ENCODE measurements at places on chromosomes 12 and 14.

GRCh38 chr14:69479696-69480095, 4.8 kb upstream of the PLEKHD1 start:
- DNase-seq = no peak

DNA sequence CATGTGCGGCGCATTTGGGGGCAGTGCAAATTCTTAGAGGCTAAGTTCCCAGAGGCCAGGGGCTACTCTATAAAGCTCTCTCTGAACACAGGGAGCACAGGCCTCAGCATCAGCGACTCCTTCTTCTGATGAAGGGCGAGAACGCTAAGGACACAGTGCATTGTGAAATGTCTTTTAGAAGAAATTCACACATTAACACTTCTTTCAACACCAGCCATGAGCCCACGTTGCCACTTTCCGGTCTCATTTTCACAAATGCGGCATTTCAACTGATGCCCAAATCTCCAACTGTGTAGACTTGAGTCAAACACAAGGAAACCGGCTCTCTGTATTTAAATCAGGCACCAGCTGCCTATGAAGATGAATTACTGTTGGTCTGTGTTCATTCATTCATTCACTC, 162.0 kb downstream of the FOXN3 start:
- no peak for DNase-seq

- DNase-seq = no peak
Observed at GRCh38 chr12:19052689-19053088, 76.8 kb upstream of the PLEKHA5 start.

DNA sequence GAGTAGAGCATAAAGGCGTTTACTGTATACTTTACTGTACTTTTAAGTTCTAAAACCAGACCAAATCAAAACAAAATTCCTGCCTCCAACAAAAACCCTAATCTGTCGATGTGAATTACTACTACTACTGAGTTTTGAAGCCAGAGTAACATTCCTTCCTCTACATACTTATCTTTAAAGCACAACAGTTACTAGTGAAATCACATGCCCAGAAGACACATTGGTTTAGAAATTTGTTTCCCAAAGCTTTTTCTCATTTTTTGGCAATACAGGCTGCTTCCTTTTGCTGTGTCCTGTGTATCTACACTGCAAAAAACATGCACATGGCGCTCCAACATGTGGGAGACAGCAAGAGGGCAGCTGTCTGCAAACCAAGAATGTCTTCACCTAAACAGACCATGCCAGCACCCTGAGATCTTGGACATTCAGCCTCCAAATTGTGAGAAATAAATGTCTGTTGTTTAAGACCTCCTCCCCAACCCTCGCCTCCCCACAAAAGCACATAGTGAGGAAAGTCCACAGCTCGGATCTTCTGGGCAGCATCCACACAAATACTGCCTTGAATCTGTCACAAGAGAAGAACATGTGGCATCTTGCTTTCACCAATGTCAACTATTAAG, 21.1 kb downstream of the SETD3 start:
- no peak for DNase-seq

GRCh38 chr14:99627510-99628381, 17.2 kb upstream of the HHIPL1 start:
- DNase-seq = no peak

DNA sequence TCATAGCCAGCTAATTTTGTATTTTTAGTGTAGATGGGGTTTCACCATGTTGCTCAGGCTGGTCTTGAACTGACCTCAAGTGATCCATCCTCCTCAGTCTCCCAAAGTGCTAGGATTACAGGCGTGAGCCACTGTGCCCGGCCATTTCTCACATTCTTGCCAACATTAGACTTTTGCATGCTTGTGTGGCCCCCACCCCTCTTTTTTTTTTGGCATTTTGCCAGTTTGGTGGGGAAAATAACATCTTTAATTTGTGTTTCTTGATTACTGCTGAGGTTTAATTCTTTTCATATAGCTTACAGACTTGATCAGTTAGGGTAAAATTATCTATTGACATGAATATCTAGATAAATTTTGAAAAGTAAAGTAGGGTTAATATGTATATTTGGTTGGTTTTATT, 3.8 kb downstream of the CCT2 start:
- DNase-seq = no peak

DNA sequence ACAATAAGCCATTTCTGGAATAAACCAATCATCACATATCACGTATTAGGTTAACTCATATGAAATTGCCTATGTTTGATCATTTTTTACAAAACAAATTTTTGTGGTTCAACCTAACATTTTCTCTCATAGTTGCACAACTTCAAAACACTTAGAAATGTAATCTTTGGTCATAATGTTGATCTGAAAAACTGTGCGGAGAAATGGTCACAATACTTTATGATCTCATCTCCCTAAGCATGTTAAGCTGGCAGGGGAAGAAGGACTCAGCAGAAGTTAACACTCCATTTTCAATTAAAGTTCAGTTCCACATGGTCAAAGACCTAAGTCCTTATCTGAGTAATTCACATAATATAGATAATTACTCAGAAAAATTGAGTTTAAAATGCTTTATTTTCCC, 194.8 kb downstream of the CAPZA3 start:
- DNase-seq = no peak

- DNase-seq = no peak
Observed at GRCh38 chr12:99136516-99136915, 491.4 kb downstream of the APAF1 start.

DNA sequence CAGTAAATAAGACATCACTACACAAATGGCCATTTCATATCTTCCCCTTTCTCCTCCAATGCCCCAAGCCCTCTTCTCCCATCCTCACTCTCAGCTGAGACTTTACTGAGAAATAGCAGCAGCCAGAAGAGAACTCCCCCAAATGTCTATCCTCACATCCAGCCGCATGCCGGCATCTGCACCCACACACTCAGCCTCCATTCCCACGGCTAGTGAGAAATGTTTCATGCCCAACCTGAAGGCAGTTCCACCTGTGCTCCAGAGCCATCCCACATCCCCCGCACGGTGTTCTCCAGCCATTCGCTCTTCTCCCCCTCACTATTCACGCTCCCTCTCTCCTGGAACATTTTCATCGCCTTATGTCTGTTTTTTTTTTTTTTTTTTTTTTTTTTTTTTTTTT, 208.7 kb upstream of the DIO3 start:
- no peak for DNase-seq

DNA sequence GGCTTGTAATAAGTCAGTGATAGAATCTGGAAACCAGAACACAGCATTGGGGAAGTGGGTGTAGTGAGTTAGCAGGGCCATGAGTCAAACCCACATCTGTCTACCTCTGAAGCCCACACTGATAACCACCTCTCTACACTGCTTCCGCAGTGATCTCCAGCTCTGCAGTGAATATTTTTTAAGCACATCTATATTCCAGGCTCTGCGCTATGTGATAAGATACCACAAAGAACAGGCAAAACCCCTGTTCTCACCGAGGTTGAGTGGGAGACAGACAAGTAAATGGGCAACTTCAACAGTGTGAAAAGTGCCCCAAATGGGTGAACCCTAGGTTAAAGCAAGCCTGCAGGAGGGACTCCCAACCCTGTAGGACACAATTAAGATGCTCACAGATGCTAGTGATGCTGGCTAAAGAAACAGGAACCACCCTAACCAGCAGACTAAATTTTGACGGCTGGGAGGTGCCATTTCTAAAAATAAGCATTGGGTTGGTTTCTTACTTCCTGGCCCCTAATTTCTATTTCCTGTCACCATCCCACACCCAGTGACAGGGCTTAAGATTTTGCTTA, 375.0 kb downstream of the DPF3 start:
- DNase-seq = no peak

GRCh38 chr14:89540830-89541470, 123.9 kb upstream of the FOXN3 start:
- no peak for DNase-seq

- DNase-seq = no peak
Observed at GRCh38 chr12:77204083-77204482, 138.7 kb upstream of the E2F7 start.

GRCh38 chr12:64700532-64700931, 58.7 kb downstream of the GNS start:
- DNase-seq = no peak

GRCh38 chr14:89672636-89673511, 255.8 kb upstream of the FOXN3 start:
- no peak for DNase-seq

DNA sequence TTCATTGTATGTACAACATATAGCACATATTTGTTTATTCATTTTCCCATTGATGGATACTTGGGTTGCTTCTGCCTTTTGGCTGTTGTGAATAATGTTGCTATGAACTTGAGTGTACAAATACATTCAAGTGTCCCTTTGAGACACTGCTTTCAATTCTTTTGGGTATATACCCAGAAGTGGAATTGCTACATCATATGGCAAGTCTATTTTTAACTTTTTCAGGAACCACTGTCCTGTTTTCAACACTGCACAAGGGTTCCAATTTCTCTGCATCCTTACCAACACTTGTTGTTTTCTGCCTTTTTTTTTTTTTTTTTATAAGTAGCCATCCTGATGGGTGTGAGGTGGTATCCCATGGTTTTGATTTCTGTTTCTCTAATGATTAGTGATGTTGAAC, 15.9 kb downstream of the RBMS2 start:
- no peak for DNase-seq

DNA sequence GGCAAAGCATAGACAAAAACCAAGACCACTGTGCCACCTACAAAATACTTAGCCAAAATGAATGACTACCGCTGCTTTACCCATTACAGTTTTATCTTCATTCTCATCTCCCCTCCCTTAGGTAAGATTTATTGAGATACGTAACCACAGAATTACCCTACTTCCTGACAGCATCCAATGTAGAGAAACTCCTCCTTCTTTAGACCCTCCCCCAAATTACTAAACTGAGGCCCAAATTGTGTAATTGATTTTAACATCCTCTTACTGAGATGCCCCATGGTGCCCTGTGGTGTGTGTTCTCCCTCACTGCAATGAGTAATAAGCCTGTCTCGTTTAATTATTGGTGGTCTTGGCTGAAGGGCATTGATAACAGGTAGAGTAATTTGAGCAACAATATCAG, 19.1 kb downstream of the VRK1 start:
- DNase-seq = no peak

DNA sequence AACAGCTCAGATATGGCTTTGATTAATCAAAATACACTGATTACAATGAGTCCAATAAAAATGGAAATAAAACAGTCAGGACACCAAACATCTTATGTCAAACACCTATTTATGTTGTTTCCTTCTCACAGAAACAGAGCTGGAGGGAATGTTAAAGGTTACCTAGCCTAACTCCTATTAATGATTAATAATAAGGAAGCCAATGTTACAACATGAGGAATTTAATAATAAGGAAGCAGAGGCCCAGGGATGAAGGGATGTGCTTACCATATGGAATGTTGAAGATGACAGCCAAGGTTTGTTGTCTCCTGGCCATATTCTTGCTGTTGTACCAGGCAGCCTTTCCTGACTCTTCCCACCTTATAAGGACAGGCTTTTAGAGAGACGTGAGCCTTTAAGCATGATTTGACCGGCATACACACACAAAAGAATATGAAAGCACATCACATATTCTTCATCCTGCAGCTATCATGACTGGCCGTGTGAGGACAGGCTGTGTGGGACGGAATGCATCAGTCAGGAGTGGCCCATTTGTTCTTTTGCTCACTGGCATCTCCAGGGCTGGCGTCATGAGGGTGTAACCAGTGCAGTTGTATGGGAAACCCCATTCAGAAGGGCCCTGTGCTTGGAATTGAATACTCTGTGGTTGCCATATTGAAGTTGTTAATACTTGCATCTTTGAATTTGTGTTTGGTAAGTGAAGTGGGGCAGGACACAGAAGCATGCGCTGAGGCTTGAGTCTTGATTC, 3.1 kb upstream of the GPRC5D start:
- no peak for DNase-seq

GRCh38 chr12:65720136-65721130, 103.8 kb upstream of the HMGA2 start:
- no peak for DNase-seq

GRCh38 chr14:49880267-49881064, 12.4 kb upstream of the ARF6 start:
- no peak for DNase-seq

- DNase-seq = no peak
Observed at GRCh38 chr14:23555533-23555881, 564 bp upstream of the THTPA start.

DNA sequence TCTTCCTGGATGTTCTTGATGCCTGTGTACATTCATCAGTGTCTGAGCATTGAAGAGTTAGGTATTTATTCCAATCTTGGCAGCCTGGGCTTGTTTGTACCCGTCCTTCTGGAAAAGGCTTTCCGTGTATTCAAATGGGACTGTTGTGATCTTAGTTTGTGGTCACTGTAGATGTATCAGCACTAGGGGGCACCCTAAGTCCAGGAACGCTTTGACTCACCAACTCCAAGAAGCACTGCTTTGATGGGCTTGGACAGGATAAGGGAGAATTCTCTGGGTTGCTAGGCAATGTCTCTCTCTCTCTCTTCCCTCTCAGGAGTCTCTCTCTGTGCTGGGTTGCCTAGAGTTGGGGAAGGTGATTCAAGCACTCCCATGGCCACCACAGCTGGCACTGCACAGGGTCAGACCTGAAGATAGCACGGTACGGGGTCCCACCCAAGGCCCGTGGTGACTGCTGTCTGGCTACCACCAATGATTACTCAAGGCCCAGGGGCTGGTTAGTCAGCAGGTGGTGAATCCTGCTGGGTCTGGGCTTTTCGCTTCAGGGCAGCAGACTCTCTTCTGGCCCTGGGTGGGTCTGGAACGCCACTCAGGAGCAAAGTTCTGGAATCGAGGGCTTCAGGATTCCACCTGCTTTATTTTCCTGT, 211.1 kb upstream of the RGS6 start:
- no peak for DNase-seq

DNA sequence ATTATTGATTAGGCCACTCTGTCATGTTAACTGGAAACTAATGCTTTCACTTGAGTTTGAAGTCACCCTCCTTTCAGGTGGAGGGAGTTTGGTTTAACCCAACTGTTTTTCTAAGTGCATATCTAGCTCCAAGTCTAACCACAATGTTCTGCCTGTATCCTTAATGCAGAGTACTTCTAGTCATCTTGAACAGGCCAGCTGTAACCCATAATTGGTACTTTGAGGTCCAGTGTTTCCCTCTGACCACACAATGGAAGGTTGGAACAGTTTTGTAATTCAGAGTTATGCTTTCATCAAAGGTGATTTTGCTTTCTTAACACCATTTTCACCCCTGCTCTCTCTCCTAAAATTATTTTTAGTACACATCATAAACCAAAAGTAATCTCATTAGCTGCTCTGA, 237.2 kb upstream of the DCN start:
- DNase-seq = no peak

DNA sequence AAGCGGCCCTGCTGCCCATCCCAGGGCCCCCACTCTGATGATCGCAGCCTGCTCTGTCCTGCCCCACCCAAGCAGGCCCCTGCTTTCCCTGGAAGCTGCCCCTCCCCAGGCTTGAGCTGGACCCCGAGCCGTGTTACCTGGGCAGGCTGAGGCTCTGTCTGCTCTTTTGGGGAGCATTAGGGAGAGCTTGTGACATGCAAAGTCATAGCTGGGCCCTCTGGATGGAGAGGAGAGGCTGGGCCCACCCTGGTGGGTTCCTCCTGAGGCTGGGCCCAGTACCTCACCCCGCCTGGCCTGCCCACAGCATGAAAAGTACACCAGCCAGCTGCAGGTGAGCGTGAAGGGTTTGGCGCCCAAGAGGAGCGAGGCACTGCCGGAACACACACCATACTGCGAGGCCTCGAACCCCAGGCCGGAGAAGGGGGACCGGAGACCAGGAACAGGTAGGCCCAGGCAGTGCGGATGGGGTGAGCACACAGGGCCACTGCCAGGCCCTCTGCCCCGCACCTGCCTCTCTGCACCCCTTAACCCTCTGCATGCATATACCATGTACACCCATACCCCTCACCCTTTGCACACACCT, 15.0 kb downstream of the CEP170B start:
- DNase-seq = no peak

All from right renal pelvis (tissue), 4 donors.